ENCODE measurements at places on chromosomes 5 and 9.

- DNase-seq, result no peak
Measured at GRCh38 chr9:109232449-109233237, 65.6 kb upstream of the FRRS1L start.

DNA sequence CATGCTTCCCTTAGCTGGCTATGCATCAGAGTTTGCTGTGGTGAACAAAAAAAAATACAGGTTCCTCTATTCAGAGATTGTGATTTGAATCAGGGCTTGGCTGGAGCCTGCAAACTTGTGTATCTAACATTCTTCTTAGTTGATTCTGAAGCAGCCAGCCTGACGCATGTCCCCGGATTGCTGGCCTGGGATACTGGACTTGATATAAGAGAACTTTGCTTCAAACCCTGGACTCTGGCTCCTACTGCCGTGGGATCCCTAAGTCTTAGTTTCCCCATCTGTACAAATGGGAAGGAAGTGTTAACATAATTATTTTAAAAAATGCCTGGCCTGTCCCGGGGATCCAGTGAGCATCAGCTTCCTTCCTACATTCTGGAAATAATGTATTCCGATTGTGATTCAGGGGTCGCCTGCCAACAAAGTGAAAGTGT, 292.8 kb downstream of the ARHGEF28 start:
- no peak for DNase-seq

- no peak for DNase-seq
Measured at GRCh38 chr5:97087138-97087537, 55.3 kb downstream of the LIX1 start.

DNA sequence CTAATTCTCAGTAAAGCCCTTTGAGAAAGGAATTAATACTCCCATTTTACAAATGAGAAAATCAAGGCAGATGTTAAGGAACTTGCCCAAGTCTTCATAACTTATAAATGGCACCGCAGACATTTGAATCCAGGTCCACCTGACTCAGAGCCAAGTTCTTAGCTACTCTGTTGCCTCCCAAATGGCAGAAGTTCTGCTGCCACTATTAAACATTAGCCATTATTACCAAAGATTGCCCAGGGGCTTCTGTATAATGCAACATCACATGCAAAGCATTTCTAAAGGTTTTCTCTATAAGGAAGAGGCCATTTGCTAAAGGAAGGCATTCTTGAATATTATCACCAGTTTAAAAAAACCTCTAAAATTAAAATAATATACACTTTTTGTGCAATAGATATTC, 28.3 kb downstream of the TPD52L3 start:
- DNase-seq, result no peak

DNA sequence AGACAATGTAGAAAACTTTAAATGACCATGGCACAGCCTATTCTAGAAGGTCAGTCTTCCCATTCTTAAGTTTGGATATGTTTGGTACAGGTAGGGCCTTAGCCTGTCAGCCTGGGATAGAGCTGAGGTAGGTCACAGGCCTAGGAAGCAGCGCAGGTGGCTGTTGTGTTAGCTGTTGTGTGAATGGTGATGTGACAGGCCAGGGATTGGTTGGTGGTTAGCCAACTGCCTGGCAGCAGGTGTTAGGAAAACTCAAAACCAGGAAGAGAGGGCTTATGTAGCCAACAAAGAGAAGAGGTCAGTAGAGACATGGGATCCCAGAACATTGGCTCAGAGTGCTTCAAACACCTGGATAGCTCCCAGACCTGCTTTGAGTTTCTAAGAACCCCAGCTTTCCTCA, 84.2 kb downstream of the FBXO38 start:
- no peak for DNase-seq

DNA sequence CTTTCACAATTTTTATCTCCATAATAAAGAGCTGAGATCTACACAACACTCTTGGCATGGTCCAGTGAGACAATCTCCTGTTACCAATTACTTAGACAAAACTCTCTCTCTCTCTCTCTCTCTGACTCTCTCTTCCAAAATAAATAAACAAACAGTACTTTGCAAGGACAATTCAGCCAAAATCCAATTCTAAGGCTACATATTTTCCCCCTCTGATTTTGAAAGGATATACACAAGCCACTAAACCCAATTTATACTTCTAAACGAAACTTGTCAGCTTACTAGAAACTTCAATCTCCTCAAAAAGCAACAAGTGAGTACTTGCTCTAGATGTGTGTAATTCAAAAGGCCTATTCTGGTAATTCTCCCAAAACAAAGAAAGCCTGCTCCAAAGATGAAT, 26.3 kb upstream of the TNPO1 start:
- no peak for DNase-seq

GRCh38 chr9:127140181-127140580, 17.7 kb upstream of the ANGPTL2 start:
- DNase-seq, result no peak

DNA sequence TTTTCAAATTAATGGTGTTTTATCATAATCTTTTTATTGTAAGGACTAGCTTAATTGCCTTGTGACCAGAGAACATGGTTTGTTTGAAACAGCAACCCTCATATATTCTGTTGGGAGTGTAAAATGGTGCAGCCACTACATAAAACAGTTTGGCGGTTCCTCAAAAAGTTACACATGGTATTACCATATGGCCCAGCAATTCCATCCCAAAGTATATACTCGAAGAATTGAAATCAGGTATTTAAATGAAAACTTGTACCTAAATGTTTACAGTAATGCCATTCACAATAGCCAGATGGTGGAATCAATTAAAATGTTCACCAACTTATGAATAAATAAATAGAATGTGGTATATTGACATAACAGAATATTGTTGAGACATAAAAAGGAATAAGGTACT, 14.8 kb upstream of the IL33 start:
- DNase-seq, result no peak

GRCh38 chr9:91960367-91960766, 10.3 kb upstream of the ROR2 start:
- DNase-seq, result no peak

DNA sequence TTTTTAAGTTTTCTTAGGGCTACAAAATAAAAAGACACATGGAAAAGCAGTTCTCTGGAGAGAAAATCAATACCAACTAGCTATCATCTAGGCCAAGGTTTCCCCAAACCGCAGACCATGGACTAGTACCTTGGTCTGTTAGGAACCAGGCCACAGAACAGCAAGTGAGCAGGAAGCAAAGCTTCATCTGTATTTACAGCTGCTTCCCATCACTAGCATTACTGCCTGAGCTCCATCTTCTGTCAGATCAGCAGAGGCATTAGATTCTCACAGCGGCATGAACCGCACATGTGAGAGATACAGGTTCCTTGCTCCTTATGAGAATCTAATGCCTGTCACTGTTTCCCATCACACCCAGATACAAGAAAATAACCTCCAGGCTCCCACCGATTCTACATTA, 1907.6 kb upstream of the ACO1 start:
- no peak for DNase-seq

GRCh38 chr9:86830356-86830755, 117.0 kb downstream of the GAS1 start:
- no peak for DNase-seq

GRCh38 chr9:113446323-113446740, 17.2 kb upstream of the RGS3 start:
- DNase-seq, result no peak

- DNase-seq, result no peak
Measured at GRCh38 chr5:111930905-111931461, 174.0 kb upstream of the NREP start.

DNA sequence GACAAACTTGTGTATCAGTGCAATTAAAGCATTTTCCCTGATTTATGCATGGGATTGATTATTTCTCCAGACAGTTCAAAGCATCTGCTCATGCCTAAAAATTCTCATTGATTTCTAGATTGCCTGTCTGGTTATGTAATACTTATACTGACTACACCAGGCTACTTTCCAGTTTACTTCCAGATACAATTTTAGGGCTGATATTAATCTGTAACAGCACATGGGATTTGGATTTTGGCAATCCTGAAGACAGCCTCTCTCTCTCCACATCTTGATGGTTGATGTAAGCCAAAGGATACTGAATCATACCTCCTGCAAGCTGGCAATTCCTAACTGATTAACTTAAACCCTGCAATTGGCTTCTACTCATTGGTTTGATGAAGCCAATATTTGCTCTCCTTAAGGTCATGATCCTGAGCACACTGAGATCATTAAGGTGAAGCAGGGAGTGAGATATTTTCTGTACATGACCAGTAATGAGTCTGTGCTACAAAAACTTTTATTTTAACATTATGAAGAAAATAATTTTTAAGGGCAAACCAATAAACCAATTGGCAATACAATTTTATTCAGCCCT, 25.7 kb upstream of the FBXL7 start:
- DNase-seq, result no peak

GRCh38 chr5:53963958-53964357, 346.4 kb downstream of the ARL15 start:
- no peak for DNase-seq

GRCh38 chr5:139278540-139279274, 14.8 kb upstream of the MATR3 start:
- DNase-seq, result no peak

GRCh38 chr5:54415896-54416601, 39.5 kb upstream of the HSPB3 start:
- no peak for DNase-seq

DNA sequence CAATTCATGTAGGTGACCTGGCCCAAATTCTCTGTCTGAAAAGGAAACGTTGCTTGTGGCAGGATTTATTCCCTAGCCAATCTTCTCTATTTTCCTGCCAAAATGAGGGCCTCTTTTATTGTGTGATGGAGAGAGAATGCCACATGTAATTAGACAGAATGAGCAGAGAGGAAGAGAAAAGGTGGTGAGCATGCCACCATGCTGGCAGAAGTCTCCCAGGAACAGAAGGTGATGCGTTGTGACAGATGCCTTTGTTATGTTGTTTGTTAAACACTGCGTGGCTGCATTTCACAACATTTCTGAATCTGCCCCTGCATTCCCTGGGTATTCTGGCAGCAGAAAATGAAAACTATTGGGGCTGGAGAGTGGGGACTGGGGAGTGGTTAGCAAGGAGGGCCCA, 577.6 kb downstream of the TLR4 start:
- DNase-seq, result no peak

GRCh38 chr5:138869763-138870500, 5.2 kb downstream of the LRRTM2 start:
- no peak for DNase-seq

- DNase-seq, result no peak
Measured at GRCh38 chr5:76854644-76855043, 4.8 kb downstream of the S100Z start.

DNA sequence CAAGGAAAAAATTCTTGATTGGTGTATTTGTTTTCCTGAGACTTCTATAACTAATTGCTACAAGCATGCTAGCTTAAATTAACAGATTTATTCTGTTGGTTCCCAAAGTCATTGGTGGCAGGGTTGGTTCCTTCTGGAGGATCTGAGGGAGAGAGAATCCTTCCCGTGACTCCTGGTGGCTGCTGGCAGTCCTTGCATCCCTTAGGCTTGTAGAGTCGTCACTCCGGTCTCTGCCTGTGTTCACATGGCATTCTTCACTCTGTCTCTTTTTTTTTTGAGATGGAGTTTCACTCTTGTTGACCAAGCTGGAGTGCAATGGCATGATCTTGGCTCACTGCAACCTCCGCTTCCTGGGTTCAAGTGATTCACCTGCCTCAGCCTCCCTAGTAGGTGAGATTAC, 5.3 kb downstream of the CDK9 start:
- no peak for DNase-seq

DNA sequence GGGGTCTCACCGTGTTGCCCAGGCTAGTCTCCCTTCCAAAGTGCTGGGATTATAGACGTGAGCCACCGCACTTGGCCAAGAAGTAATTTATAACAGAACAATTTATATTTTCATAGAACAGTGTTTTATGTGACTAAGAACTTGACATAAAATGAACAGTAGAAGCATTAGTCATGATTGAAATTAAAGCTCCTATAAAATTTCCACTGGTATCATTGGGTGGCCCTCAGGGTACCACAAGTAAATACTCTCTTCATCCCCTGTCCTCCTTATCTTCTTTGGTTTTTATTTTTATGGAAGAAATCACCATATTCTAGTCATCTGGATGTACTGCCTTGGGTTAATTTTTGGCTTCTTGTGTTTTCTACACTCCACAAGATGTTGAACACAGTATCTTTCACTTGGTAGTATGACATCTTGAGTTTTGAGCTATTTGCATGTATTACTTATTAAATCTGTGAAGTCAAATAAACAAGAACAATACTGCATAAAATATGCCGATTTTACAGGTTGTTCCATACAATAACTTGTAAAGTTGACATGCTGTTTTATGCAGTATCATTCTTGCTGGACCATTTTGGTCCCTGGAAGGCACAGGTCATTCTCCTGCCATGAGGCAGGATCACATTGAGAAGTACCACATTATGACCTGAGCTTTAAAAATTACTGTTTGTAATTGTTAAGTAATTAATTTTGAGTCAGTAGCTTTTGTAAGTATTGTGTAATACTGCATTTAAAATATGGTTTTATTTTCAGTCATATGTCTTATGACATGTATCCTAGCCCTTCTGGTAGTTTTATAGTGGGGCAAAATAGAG, 24.4 kb downstream of the LMNB1 start:
- no peak for DNase-seq

- DNase-seq, result no peak
Measured at GRCh38 chr9:128555180-128555721, 2.9 kb downstream of the SPTAN1 start.

- DNase-seq, result no peak
Measured at GRCh38 chr9:73863924-73864323, 633.2 kb upstream of the RORB start.

- DNase-seq, result no peak
Measured at GRCh38 chr5:8905021-8905420, 640.9 kb downstream of the SEMA5A start.

DNA sequence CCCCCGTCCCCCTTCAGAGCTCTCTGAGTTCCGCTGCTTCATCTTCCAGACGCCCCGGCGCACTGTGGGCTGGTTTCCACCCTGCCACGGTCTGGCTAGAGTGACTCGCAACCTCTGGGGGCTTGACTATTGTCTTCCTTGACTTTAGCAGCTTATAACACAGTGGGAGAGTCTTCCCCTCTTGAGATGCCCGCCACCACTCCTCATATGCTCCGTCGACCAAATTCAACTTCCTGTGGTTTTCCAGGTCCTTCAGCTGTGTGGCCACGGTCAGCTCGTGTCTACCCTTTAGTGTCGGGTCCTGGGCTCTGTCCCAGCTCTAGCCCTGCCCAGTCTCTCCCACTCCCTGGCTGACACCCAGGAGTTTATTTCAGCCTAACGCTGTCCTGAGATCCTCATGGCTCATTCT, 28.2 kb upstream of the NCS1 start:
- peak; percentile 43 for DNase-seq

DNA sequence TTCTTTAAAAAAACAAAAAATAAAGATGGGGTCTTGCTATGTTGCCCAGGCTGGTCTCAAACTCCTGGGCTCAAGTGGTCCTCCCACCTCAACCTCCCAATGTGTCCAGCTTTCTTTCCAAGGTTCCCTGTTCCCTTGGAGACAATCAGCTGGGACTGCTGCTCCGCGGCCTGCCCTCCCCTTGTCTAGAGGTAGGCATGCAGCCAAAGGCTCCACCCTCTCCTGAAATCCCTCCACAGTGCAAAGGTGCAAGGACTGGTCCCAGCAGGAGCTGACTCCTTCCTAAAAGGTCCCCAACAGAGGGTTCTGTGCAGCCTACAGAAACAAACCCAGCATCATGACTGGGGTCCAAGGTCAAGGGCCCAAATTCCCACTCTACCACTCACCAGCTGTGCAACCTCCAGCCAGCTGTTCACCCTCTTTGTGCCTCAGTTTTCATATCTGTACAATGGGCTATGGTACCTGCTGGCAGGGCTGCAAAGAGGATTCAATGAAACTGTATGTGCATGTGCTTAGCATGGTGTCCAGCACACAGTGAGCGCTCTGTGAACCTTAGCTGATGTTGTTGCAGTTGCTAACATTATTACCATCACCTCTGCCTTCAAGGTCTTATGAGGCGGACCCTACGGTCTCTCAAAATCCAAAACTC, 47.5 kb downstream of the BARX1 start:
- no peak for DNase-seq

Measured in left ventricle myocardium inferior (tissue), 1 donor.